HuH-7.5 (cell line): ENCODE measurements at places on chromosomes 12 and 14.

- no peak for DNase-seq
These were observed 53.1 kb downstream of the BRMS1L start for GRCh38 chr14:35879151-35879648.

DNA sequence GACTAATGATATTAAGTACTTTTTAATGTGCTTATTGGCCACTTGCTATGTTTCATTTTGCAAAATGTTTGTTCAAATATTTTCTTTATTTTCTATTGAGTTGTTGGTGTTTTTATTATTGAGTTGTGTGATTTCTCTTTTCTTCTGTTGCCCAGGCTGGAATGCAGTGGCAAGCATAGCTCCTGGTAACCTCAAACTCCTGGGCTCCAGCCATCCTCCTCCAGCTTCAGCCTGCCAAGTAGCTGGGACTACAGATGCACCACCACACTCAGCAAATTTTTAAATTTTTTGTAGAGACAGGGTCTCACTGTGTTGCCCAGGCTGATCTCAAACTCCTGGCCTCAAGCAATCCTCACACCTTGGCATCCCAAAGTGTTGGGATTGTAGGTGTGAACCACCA lies 199.2 kb downstream of the NOVA1 start:
- no peak for DNase-seq

DNA sequence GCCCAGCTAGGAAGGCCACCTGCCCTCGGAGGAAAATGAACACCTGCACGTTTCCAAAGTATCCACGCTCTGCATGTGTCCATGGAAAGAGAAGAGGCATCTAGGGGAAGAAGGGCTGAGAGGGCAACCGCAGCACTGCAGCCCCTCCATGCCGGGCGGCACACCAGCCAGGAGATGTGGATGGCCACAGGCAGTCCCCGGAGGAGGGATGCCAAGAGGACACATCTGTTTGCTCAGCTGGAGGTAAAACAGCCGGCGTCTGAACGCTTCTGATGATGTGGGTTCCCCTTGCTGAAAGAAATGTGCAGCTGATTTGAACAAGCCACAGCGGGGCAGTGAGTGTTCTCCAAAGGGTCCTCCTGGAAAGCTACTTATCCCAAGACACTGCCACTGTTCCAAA lies 34.0 kb downstream of the CHGA start:
- DNase-seq, result no peak

GRCh38 chr12:104172570-104172947 lies 34.5 kb upstream of the NFYB start:
- no peak for DNase-seq

DNA sequence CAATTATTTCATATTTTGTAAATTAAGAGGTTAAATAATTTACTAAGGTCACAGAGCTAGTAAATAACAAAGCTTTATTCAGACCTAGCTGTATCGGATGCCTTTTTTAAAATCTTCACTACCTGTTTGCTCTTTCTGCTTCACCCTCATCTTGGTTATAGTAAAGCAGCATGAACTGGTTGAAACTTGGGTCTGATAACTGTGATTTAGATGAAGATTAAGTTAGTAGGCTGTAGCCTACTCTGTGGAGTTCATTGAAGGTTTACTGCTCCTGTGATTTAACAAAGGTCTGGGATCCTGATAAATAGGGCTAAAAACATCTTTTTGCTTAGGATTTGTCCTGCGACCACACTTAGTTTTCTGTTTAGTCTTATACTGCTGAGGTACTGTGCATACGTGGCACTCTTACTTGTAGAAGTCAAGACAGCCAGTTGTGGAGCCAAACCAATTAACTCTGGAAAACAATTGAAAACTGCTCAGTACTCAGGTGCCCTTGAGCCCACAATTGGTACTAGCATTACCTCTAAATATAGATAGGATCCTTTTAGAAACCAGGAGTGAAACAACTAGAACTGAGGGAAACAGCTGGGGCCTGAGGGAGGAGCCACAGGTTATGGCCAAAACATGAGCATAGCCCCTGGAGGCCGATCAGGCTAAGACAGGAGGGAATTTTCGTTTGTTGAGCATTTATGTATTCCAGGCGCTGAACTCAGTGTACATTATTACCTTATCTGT lies 2.3 kb downstream of the SPATS2 start:
- DNase-seq, result peak; percentile 54
